ENCODE measurements at places on chromosomes 12 and 14.

GRCh38 chr14:81727218-81727617, 193.6 kb upstream of the SEL1L start:
- DNase-seq, result no peak

DNA sequence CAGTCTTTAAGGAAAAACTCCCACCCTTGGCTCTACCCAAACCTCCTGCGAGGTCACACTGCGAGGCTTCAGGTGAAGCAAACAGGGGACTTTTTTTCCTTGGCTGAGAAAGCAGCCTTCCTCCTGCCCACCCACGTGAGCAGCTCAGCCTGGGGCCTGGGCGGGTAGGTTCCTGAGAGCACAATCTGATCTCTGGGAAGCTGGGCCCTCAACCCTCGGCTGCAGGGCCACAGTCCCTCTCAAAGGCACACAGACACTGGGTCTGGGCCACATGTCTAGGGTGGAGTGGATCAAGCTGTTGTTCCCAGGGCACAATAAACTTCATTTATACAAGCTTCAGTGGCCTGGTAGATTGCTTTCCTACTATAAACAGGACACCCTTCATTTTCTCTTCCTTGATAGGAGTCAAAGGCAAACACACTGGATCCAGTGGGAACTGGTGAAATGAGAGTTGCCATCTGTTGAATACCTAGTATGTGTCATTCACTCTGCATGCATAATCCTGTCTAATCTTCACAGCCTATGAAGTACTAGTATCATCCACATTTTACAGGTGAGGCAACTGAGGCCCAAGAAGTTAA, 41.3 kb upstream of the PNMA1 start:
- DNase-seq, result no peak

- DNase-seq, result no peak
These were observed 412 bp downstream of the TM9SF1 start for GRCh38 chr14:24194873-24195185.

- no peak for DNase-seq
These were observed 464.8 kb downstream of the RAD51B start for GRCh38 chr14:68284333-68284732.

- DNase-seq, result no peak
These were observed 192.0 kb downstream of the TTC7B start for GRCh38 chr14:90624227-90624626.

GRCh38 chr14:80946797-80947196, 5.3 kb upstream of the CEP128 start:
- no peak for DNase-seq

- no peak for DNase-seq
These were observed 50.2 kb downstream of the MBIP start for GRCh38 chr14:36270191-36270590.

- DNase-seq, result no peak
These were observed 91.3 kb downstream of the PRKD1 start for GRCh38 chr14:29836395-29836794.

- DNase-seq, result no peak
These were observed 32.2 kb upstream of the DCD start for GRCh38 chr12:54680374-54680773.

GRCh38 chr12:10033783-10034545, 3.5 kb downstream of the CLEC9A start:
- DNase-seq, result no peak
